Stimulated activated CD8-positive, alpha-beta memory T cell treated with anti-CD3 and anti-CD28 coated beads, Interleukin-15, amount 100 ng/mL, for 24 hours (primary cell): ENCODE measurements at places on chromosomes 13 and 19.

GRCh38 chr19:44003461-44004009 lies 778 bp downstream of the ZNF230 start:
- no peak for DNase-seq

- no peak for DNase-seq
These were observed 30.3 kb downstream of the LYL1 start for GRCh38 chr19:13072188-13072908.

DNA sequence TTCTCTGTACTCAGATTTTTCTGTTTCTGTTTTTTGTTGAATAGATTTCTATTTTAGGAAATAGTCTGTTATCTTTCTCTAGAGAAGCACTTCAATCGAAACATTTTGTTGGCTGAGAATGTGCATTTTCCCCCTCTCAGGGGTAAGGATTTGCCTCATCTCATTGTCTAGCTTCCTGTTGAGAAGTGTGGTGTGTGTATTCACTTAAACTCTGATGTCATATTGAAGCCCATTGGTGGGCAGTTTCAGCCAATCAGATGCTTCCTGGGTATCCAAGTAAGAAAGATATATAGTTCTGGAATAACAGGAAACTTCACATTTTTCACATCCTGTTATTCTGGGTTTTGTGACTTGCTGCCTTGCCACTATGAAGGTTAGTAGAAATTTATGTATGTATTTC lies 87.6 kb downstream of the ARHGEF7 start:
- DNase-seq: no peak

DNA sequence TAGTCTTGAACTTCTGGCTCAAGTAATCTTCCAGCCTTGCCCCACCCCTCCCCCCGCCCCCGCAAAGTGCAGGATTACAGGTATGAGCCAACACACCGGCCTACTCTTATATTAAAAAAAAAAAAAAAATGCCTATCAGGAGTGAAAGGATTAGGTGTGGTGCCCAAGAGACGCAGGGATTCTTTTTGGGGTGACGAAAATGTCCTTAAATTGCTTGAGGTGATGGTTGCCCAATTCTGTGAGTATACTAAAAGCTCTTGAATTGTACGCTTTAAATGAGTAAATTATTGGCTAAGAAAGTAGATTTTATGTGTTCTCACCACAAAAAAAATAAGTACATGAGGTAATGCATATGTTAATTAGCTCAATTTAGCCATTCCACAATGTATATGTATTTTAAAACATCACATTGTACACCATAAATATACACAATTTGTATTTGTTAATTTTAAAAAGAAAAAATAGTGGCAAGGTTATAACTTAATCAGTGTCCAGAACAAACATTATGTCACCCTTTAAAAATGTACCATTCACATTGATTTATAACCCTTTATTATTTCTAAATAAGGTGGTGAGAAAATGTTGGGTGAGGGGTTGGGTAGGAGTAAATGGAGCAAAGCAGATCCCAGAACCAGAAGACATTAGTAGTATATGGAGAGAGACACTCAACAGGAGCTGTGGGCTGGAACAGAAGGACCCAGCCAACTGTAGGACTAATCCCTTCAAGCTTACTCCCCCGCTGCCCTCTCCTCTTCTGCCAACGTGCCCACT lies 3.9 kb downstream of the IGSF23 start:
- DNase-seq: no peak
